ENCODE measurements at places on chromosomes 13 and 19.

DNA sequence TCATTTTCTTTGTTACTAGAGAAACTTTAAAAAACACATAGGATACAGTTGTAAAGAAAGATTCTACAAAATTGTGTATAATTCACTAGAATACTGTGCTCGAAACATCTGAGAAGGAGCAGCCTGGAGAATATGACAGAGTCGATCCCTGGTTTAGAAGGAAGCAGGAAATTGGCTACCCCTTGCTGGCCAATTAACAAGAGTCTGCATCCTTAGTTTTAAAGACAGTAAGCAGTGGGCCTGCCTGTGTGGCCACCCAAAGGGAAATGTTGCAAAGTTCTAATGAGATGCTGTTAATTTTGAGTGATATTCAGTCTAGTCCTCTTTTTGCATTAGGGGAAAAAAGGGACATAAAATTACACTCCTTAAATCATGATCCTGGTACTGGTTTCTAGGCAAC lies 988.6 kb downstream of the PCDH17 start:
- DNase-seq, result peak; percentile 80

DNA sequence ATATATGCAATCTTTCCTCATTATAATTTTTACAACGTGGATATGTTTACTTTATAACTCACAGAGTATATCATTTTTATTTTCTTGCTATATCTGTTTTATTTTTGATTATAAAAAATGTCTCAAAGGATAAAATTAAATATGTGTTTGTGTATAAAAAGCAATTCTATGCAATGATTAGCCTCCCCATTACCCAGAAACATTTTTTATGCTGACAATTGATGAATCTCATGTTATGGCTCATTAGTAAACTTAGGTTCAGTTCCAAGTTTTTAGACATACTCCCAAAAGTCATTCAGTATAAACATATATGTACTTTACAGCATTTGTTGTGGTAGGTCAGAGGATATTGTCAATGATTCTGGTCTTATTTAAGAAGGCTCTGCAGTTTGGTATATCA lies 540.1 kb upstream of the SPRY2 start:
- no peak for DNase-seq

DNA sequence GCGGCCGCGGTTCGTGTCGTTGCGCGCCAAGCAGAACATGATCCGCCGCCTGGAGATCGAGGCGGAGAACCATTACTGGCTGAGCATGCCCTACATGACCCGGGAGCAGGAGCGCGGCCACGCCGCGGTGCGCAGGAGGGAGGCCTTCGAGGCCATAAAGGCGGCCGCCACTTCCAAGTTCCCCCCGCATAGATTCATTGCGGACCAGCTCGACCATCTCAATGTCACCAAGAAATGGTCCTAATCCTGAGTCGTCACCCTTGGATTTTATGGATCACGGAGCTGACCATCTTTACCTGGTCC lies 475 bp downstream of the MRPL57 start:
- no peak for DNase-seq

GRCh38 chr13:113540523-113540922 lies 44.0 kb upstream of the TFDP1 start:
- no peak for DNase-seq

DNA sequence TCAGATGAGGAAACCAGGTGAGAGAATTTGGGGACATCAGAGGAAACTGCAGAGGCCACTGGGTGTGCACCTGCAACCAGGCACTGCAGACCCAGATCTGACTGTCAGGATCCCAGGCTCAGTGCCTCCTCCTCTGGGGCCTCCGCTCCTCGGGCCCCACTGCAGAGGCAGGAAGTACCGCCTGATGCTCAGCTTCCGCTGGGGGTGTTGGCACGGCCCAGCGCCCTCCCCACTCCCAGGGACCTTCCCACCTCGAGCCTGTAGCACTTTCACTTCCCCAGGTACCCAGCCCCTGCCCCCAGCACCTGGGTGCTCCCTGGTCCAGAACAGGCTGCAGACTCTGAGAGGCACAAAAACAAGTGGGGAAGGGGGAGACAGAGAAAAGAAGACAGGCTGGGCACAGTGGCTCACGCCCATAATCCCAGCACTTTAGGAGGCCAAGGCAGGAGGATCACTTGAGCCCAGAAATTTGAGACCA lies 1.4 kb upstream of the CD37 start:
- DNase-seq, result no peak

GRCh38 chr19:35328851-35329285 lies at the start of gene CD22:
TSS of gene CD22 (plus strand) at chr19:35329187. CDS start at chr19:35332041, 2,854 bp downstream.
- DNase-seq, result no peak

DNA sequence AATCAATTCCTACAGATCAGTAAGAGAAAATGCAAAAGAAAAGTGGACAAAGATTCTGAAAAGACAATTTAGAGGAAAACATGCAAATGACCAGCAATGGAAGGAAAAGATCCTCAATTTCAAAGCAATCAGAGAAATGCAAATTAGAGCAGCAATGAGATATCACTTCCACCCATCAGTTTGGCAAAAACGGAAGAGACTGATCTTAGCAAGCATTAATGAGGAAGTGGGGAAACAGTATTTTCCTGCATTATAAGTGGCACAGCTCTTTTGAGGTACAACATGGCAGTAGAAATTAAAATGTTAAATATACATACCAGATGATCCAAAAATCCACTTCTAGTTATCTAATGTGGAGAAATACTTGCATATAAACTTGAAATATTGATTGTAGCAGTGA lies 69.1 kb upstream of the SLC7A1 start:
- no peak for DNase-seq

- DNase-seq, result no peak
Observed at GRCh38 chr13:61727767-61728166, 312.1 kb upstream of the PCDH20 start.

GRCh38 chr19:10617409-10618121 lies 7.8 kb upstream of the SLC44A2 start:
- DNase-seq, result no peak

- DNase-seq, result no peak
Observed at GRCh38 chr19:38917921-38918491, 6.0 kb upstream of the CCER2 start.

DNA sequence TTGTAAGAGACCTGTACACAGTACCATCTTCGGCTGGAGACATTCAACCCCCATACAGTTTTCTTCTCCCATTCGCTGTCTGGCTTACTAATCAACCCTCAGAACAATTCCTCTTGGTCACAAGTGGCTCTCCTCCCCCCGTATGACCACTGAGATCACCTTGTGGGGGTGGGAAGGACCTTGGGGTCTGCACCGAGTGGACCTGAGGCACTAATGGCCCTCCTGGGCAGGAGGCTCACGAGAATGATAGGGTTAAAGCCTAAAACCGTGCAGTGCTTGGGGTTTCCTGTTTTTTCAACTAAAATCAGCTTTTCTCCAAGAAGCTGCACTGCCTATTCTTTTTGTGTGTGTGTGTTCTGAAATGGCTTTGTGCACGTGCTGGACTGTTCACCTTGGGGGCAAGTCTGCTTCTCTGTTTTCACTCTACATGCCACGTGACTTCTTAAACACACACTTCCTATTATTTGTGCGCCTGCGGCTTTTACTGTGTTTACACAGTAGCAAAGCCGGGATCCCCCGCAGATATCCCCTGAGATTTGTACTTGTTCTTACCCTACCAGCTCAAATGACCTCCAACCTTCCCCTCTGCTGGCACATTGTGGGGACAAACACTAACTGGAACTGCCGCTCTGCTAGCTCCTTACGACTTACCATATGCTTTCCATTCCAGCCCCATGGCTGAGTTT lies 12.3 kb downstream of the RBM26 start:
- no peak for DNase-seq

- peak; percentile 42 for DNase-seq
Observed at GRCh38 chr19:12937093-12937926, 1.1 kb upstream of the CALR start.

DNA sequence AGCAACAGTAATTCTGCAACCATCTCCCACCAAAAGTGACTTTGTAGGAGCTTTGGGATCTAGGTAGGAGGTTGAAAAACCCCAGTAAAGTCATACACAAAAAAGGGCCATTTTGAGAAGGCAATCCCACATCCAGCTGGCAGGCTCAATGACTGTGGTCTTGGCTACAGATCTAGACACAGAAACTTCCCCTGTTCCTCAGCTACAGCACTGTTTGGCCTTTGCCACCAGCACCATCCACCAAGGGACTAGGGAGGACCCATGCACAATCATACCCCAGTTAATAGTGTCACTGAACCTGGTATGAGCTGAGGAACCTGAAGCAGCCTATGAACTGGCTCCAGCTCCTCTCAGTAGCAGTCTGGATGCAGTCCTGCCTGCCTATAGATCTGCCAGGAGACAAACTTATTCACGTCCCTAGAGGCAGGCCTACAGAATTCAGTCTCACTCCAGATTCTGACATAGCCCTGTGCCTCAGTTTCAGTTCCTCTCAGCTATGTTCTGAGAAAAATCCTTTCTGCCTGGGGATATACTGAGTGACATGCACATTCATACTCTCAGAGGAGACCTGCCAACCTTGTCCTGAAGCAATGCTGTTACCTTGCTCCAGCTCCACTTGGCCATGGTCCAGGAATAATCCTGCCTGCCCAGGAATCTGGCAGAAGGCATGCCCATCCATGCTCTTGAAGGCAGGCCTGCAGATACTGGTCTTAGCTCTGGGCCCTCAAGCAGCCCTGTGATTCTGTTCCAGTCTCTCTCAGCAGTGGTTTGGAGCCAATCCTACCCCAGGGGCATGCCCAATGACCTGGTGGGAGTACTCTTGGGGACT lies 2048.3 kb upstream of the PCDH20 start:
- DNase-seq, result no peak

DNA sequence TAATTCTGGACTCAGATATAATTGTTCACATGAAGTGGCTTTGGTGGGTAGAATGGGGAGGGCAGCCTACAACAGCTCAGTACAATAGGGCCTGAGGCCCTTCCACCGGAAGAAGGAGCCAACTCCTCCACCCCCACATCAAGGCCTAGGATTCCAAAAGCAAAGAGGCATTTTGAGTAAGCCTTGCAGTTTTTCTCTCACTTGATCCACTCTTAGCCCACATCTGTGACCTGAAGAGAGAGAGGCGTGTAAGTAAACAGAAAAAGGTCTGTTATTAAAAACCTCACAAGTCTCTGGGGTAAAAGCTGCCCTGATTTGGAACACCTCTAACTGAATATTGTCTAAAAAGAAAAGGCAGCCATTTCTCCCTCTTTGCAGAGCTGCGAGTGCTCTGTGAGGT lies 214.1 kb upstream of the KL start:
- DNase-seq, result no peak

GRCh38 chr13:67278235-67278634 lies 48.1 kb upstream of the PCDH9 start:
- DNase-seq, result no peak

GRCh38 chr19:55672418-55672817 lies 2.6 kb upstream of the EPN1 start:
- DNase-seq, result no peak

- no peak for DNase-seq
Observed at GRCh38 chr13:26446751-26447150, 110.7 kb upstream of the WASF3 start.

GRCh38 chr19:30862876-30863275 lies 486.4 kb downstream of the TSHZ3 start:
- no peak for DNase-seq

GRCh38 chr19:8459095-8459494 lies 14.3 kb downstream of the HNRNPM start:
- DNase-seq, result no peak

DNA sequence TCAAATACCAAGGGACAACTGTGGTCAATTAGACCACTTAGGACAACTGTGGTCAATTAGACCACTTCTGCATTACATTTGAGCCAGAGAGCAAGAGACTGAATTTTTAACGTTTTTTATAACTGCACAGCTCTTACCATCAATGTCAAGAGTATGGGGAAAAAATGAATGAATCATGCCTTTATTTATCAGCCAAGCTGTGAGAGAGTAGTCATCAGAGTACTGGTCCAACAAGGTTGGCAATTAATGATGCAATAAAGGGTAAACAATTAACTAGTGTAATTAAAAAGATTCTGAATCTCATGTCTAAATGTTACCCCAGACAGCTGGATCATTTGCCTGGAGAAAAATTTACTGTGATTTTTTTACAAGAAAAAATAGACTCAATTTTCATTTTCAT lies 381.1 kb downstream of the LIG4 start:
- DNase-seq, result no peak

DNA sequence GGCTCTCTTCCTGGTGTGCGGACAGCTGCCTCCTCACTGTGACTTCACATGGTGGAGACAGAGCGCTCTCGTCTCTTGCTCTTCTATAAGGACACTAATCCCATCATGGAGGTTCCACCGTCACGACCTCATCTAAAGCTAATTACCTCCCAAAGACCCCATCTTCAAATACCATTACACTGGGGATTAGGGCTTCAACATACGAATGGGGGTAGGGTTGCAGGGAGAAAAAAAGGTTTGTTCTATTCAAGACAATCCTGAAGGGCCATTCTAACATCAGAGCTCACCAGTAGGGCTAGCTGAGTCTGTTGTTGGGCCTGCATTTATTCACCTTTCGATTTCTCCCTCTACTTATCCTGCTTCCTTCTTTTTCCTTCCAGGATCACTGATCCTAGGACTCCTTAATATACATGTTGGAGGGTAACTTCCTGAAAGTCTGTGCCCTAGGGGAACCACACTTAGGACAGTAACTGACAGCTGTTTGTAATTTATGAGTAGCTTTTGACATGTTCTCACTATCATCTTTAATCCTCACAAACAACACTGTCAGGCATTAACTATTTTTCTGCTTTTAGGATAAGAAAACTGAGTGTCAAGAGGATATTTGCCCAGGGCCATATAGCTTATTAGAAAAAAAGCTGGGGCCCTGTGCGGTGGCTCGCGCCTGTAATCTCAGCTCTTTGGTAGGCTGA lies 18.8 kb upstream of the GTF2F2 start:
- no peak for DNase-seq

- no peak for DNase-seq
Observed at GRCh38 chr19:11288349-11288748, 7.6 kb upstream of the TSPAN16 start.

DNA sequence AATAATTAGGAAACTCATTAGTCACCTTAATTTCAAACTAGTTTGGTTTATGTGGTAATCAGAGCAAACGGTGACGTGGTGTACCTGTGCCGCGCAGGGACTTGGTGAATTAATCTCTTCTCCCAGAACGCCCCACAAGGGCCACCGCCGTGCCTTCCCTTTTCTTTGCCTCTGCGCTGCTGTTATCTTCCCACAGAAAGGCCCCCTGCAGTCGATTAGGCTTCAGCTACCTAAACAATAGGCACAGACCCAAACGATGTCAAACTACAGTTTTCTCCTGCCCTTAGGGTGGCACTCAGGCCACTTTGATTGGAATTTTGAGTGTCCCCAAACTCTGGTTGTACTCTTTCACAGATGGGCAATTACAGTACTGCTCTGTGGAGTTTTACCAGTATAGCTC lies 115.5 kb downstream of the GGACT start:
- peak; percentile 20 for DNase-seq
